Kidney epithelial cell (primary cell): ENCODE measurements at places on chromosomes 1 and 21. TPM values are rescaled to one million over a fixed set of nuclear protein-coding genes. Genes with fewer than 3 reads are reported as not detected.

DNA sequence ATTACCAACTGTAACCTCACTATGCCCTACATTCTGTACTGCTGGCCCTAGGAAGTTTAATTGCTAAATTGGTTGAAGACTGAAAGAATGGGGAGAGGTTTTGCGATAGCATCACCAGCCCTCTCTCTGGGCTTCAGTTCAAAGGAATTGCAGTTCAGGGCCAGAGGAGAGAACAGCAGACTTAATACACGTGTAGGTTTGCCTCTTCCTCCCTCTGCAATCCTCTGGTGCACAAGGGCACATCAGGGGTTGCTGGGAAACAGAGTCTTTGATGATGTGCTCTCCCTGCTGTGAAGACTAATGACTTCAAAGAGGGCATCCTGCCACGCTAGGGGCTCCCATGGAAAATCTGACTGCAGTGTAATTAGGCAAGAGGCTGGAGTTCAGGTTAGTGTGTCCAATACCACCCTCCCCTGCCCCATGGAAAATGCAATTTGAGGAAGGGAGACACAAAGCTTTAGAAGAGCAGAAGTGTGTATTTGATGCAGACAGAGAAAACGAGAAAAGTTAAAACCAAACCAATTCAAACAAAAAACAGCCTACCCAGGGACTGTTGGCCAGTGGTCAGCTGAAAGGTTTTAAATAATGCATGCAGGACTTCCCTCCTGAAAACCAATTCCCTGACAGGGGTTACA lies 167.9 kb downstream of the ASTN1 start:
- no peak for DNase-seq

C8B gene
- not detected in 2 replicates for total RNA-seq

- DNase-seq, result no peak
Observed at GRCh38 chr1:183416850-183417771, 1.1 kb downstream of the NMNAT2 start.

GRCh38 chr1:53653631-53654030 lies 85.3 kb downstream of the GLIS1 start:
- DNase-seq, result no peak

DNA sequence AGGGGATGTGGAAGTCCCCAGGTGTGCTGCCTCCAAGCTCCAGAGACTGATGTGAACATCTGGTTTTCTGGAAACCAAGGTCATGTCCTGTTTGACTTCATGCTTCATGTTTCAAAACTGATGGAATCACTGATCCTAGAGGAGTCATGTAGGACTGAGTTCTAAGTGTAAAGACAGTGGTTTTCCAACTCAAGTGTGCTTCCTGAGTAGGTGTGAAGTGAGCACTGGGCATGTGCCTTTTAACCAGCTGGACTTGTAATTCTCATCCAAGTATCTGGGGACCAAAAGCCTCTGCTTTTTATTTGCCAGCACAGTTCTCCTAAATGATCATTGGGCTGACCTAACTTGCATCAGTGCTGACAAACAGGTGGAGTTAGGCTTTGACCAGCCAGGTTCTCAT lies 36.9 kb downstream of the ABCA4 start:
- no peak for DNase-seq

DNAJC6 gene
- 4.4 and 8.3 TPM in 2 replicates for total RNA-seq

DNA sequence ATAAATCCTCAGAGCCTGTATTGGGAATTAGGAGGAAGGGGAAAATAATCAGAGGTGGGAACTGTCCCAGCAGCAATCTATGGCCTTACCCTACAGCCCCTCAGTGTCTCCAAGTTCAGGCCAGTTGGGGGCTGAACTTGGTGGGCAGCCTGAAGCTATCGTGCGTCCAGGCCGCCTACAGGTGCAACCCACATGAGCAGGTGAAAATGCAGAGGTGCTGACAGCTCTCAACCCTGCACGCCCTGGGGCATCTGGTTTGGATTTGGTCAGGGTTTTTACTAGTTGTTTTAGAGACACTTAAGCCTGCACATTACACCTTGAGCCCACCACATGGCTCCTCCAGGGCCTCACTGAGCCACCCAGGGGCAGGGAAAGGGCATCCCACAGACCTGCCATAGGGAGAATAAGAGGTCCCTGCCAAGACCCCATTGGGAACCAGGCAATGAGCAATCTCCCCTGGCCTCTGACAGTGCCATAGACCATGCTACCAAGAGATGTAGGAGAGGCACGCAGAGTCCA lies 209.5 kb downstream of the FOXD2 start:
- no peak for DNase-seq

DNA sequence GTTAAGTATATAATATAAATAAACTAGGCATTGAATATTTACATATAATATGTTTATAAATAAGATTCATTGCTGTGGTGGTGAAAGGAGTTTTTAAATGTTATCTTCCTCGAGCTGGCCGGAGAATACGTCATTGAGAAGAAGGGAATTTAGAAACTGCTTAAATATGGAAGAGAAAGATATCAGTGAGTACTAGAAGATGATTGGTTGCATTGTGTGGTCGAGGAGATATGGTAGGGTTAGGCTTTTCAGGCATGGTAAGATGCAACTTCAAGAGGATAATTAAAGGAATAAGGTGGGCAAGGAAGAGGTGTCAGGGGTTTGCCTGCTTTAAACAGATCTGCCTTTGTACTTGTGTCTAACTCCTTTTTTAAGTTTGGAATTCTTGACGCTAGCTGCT lies 73.5 kb downstream of the RPS6KC1 start:
- DNase-seq, result no peak

DNA sequence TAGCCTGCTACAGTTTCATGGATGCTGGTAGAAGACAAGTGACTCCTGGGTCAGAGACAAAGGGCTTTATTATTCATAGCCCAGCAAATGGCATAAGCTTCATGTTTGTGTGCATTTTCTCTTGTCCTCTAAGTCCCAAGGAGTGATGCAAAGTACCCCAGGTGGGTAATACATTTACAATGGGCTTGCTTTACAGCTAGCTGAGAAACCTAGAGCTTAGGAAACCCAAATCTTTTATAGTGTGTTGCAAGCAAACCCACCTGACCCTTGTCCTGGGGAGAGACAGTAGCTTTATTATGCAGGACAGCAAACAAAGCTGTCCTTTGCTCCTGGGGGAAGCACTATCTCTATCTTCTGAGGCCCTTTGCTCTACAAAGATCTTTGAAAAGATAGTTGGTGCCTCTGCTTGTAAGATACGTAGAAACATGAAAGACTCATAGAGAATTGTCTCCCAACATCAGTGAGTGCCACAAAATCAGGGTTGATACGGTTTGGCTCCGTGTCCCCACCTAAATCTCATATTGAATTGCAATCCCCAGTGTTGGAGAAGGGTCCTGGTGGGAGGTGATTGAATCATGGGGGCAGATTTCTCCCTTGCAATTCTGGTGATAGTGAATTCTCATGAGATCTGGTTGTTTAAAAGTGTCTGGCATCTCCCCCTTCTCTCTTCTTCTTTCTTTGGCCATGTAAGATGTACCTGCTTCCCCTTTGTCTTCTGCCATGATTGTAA lies 315.8 kb upstream of the USP24 start:
- DNase-seq, result no peak

BATF3 gene
- total RNA-seq, result 0.89 and 5.4 TPM in 2 replicates

DNA sequence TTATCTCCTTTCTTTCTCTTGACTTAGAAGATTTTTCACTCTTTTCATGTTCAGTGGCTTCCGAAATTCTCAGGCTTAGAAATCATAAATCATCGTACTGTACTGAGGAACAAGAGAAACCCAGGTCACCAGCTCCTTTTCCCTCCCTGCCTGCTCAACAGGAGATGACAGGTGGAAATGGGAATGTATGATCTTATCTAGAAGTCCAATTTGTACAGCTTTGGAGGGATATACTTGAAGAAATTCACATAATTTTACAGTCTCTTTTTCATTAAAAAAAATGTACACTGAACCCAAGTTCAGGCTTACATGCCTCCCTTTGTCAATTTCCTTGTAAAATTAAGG lies 11.7 kb downstream of the EVA1C start:
- no peak for DNase-seq

GRCh38 chr1:40836283-40836682 lies 25.9 kb downstream of the CITED4 start:
- DNase-seq, result no peak

GRCh38 chr1:220956501-220957232 lies 77.4 kb downstream of the HLX start:
- no peak for DNase-seq

DNA sequence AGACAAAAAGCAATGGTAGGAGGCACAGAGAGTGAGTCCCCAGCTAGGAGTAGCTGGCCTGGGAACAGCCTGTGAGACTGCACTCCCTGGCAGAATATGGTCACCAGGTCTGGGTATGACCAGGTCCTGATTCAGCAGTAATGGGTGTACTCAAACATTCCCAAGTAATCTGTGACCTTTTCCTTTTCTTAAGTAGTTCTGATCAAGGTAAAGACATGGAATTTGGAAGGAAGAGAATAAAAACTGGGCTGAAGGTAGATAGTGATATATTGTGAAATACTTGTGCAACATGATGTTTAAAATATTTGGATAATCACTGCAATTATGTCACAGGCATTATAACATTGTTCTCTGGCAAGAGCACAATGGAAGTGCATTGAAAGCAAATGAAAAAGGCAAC lies 147.2 kb upstream of the DPYD start:
- no peak for DNase-seq

DNA sequence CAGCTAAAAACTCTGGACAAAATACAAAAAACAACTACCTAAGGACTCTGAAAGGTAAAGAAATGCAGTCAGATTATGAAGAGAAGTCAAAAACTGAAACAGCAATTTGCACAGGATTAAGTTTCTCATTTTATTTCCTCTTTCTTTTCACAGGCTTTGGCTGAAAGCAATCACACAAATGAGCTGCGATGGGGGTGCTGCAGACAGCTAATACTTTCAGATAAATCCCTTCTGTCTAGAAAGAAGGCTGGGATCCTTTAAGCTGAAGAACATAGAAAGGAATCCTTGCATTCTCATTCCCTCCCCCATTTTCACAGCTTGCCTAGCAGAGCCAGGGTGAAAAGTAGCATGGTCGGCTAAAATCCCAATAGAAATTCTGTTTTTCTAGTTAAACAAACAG lies 32.0 kb upstream of the PRDX6 start:
- no peak for DNase-seq

GRCh38 chr1:228206582-228207351 lies 1.1 kb upstream of the OBSCN start:
- no peak for DNase-seq
